IPS DF 6.9 (cell line): ENCODE measurements at places on chromosomes 5 and 9.

GRCh38 chr9:89313842-89314241 lies 2.8 kb downstream of the CKS2 start:
- peak overlapping the region; percentile 17; the same call in 1 of the 2 replicates for H3K4me3 ChIP-seq
- peaks cover 7% of the 10 kb centered on the region; the same call in 1 of the 2 replicates for H3K36me3 ChIP-seq
- DNase-seq: no peak
- H3K4me1 ChIP-seq: no peaks in the 10 kb centered on the region

- DNase-seq: no peak
- no peak overlapping the region for H3K4me3 ChIP-seq
- H3K27ac ChIP-seq: no peak overlapping the region
- H3K4me1 ChIP-seq: no peaks in the 10 kb centered on the region
Measured at GRCh38 chr5:34516166-34516565, 140.0 kb upstream of the RAI14 start.

- H3K36me3 ChIP-seq: 0 out of 2 replicates have a peak, but pooled peaks cover 3% of the 10 kb centered on the region
- H3K27ac ChIP-seq: no peak overlapping the region
- H3K4me3 ChIP-seq: no peak overlapping the region
- no peak for DNase-seq
- H3K4me1 ChIP-seq: no peaks in the 10 kb centered on the region; the same call in 1 of the 2 replicates
Measured at GRCh38 chr9:131218370-131218769, 57.9 kb downstream of the FAM78A start.

DNA sequence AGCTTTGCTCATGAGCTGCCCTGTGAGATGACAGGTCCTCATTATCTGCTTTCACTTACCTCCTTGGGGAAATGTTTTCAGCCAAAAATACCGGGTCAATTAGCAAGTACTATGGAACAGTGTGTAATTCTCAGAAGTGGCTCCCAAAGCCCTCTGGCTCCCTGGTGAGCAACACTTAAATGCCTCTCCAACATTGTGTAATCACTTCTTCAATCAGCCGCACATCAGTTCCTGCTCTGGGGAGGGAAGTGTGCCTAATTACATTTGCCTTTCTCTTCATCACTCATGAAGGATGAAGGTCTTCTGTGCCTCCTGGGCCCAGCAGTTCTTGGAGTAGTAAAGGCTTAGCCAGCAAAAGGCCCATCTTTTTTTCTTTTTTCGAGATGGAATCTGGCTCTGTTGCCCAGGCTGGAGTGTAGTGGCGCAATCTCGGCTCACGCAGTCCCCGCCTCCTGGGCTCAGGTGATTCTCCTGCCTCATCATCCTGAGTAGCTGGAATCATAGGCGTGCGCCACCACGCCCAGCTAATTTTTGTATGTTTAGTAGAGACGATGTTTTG lies 23.1 kb downstream of the NIM1K start:
- no peak for DNase-seq
- H3K4me3 ChIP-seq: no peak overlapping the region
- H3K27ac ChIP-seq: no peak overlapping the region
- no peaks in the 10 kb centered on the region for H3K36me3 ChIP-seq

DNA sequence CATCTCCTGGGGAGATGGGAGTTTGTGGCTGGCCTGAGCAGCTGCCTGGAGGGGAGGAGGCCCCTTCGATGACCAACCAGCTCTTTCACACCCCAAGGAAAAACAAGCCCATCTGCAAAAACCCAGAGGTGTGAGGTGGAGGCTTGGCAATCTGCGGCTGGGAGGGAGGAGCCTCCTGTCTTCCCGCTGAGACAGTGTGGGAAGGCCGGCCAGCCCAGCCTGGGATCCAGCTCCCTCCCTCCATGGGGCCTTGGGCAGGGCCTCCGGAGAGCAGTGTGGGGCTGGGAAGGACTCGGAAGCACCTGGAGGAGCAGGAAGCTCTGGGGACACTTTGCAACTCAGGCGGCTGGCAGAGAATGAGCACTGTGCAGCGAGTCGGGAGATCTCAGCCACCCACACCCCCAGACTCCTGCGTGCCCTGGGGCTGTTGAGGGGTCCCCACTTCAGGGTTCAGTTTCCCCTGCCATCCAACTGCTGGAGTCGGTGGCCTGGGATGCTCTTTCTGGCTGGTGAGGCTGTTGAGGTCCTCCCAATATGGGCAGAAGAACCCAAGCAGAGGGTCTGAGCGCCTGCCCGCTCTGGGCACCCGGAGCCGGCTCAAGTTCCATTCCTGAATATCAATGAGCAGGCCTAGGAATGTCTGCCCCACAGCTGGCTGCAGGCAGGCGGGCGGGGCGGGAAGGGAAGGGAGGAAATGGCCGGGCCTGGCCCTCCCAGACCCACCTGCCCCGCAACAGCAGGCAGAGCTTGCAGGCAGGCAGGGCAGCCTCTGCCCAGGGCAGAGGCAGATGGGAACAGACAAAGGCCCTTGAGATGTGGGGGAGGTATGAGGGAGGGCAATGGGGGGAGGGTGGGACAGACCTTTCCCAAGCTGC lies 101.1 kb downstream of the FGF18 start:
- no peaks in the 10 kb centered on the region for H3K27me3 ChIP-seq
- no peak overlapping the region for H3K4me3 ChIP-seq
- H3K4me1 ChIP-seq: peaks cover 20% of the 10 kb centered on the region
- no peaks in the 10 kb centered on the region for H3K36me3 ChIP-seq

GRCh38 chr9:76704593-76705204 lies 59.5 kb upstream of the PCA3 start:
- no peaks in the 10 kb centered on the region for H3K4me1 ChIP-seq
- no peak overlapping the region for H3K27ac ChIP-seq
- H3K36me3 ChIP-seq: no peaks in the 10 kb centered on the region
- no peak overlapping the region for H3K4me3 ChIP-seq
- no peaks in the 10 kb centered on the region for H3K27me3 ChIP-seq

GRCh38 chr9:32704343-32704742 lies 68.9 kb upstream of the TAF1L start:
- H3K36me3 ChIP-seq: no peaks in the 10 kb centered on the region
- no peaks in the 10 kb centered on the region for H3K4me1 ChIP-seq
- DNase-seq: no peak
- H3K27ac ChIP-seq: no peak overlapping the region

- H3K4me1 ChIP-seq: no peaks in the 10 kb centered on the region
- no peak overlapping the region for H3K27ac ChIP-seq
- H3K36me3 ChIP-seq: no peaks in the 10 kb centered on the region
Measured at GRCh38 chr9:86563350-86563749, 209.1 kb upstream of the TUT7 start.

GRCh38 chr5:16727755-16728325 lies 111.0 kb upstream of the RETREG1 start:
- H3K4me1 ChIP-seq: peaks cover 5% of the 10 kb centered on the region; the same call in 1 of the 2 replicates
- H3K27ac ChIP-seq: no peak overlapping the region
- no peaks in the 10 kb centered on the region for H3K27me3 ChIP-seq
- no peak overlapping the region for H3K4me3 ChIP-seq
- H3K36me3 ChIP-seq: peaks cover 3% of the 10 kb centered on the region; the same call in 1 of the 2 replicates

DNA sequence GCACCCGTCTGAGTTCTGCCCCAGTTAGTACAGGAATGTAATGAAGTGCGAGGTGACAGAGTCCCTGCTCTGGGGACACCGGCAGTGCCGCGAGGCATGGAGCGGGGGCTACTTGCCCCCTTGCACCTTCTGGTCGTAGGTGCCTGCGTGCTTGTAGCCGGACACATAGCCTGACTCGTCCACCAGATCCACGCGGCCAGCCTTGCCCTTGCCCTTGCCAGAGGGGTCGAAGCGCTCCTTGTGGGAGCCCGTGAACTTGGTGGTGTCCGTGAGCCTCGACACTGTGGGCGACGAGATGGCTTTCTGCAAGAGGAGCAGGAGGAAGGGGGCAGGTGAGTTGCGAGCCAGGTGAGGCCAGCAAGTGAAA lies 28.2 kb downstream of the TPPP start:
- no peak overlapping the region for H3K27ac ChIP-seq
- no peak for DNase-seq
- H3K36me3 ChIP-seq: peaks cover 23% of the 10 kb centered on the region
- H3K4me3 ChIP-seq: no peak overlapping the region

DNA sequence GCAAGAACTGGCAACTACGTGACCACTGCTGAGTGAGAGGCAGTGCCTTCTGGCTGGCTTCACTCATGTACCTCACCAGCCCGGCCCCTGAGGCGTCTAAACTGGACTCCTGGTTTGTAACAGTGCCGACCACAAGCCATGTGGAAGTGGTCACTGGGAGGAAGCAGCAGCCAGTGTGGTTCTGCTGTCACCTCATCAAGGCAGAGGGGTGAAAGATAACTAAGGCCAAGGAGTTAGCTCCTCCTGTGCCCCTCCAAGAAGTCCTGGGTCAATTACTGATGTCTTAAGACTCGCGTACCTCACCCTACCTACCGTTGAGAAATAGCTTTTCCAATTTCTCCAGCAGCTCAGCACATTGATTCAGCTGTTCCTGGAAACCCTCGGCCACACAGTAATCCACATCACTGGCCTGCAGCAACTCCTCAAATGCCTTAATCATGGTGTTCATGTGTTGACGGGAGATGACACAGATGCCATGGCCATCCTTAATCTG lies 142.9 kb downstream of the CDK5RAP2 start:
- H3K4me3 ChIP-seq: no peak overlapping the region
- H3K27me3 ChIP-seq: no peaks in the 10 kb centered on the region
- no peaks in the 10 kb centered on the region for H3K4me1 ChIP-seq

- no peaks in the 10 kb centered on the region for H3K27me3 ChIP-seq
- H3K4me1 ChIP-seq: no peaks in the 10 kb centered on the region
- no peak overlapping the region for H3K4me3 ChIP-seq
- H3K27ac ChIP-seq: no peak overlapping the region
- peaks cover 2% of the 10 kb centered on the region; the same call in 1 of the 2 replicates for H3K36me3 ChIP-seq
Measured at GRCh38 chr5:62395210-62395950, 8.3 kb downstream of the DIMT1 start.

DNA sequence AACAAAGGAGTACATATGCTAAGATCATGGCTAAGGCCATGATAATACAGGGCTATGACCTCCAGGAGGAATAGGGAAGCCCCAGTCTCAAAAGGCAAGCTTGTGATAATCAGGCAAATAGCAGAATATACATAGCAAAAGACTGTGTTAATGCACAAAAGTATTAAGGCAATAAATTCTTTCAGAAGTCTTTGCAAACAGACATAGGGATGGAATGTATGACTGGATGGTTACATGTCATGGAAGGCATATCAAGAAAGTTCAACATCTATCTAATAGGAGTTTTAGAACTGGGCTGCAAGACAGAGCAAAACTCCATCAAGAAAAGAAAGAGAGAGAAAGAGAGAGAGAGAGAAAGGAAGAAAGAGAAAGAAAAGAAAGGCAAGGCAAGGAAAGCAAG lies 264.5 kb upstream of the CDH6 start:
- H3K27ac ChIP-seq: no peak overlapping the region
- no peaks in the 10 kb centered on the region for H3K36me3 ChIP-seq
- DNase-seq: no peak
- H3K4me3 ChIP-seq: no peak overlapping the region

DNA sequence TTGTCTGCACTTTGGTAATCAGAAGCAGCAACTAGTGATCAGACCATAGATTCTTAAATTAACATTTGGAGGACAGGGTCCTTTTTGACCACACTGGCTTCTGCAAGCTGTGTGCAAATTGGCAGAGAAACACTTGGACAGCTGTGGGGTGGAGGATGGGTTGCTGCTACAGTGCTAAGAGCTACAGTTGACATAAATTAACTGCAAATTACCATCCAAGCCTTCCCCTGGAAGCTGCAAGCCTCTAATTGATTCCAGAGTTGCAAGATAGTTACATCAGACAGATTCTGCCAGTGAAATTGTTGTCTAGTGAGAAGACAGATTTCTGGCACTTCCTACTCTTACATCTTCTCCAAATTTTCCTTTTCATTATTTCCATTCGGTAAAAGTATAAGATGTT lies 517.7 kb downstream of the DIRAS2 start:
- H3K27me3 ChIP-seq: no peaks in the 10 kb centered on the region
- no peaks in the 10 kb centered on the region for H3K36me3 ChIP-seq

- DNase-seq: no peak
- no peaks in the 10 kb centered on the region for H3K27me3 ChIP-seq
- H3K27ac ChIP-seq: no peak overlapping the region
- no peak overlapping the region for H3K4me3 ChIP-seq
- H3K36me3 ChIP-seq: no peaks in the 10 kb centered on the region
Measured at GRCh38 chr5:173664154-173664526, 47.7 kb upstream of the BOD1 start.

GRCh38 chr9:115098226-115098965 lies 19.6 kb downstream of the TNC start:
- DNase-seq: no peak
- H3K4me3 ChIP-seq: no peak overlapping the region
- H3K36me3 ChIP-seq: no peaks in the 10 kb centered on the region
- no peak overlapping the region for H3K27ac ChIP-seq
- peaks cover 2% of the 10 kb centered on the region; the same call in 1 of the 2 replicates for H3K4me1 ChIP-seq

DNA sequence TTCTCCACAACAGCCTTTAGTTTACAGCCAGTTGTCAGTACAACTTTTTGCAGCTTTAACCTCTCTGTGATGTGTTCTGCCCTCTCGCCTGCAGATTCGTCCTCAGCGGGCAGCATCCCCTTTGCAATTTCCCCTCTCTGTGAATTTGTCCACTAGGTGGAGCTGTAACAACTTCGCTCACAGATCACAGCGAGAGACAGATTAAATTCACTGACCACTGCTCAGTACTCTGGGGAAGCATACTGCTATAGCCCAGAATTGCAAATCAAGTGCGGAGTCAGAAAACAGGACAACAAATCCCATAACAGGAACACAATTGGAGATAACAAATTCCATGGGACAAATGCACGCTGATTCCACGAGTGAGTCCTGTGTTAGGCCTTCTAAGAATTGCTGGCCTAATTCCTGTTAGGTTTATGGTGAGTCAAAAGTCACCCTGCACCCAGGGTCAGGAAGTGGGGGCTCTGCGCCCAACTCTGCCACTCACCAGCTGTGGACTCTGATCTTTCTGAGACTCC lies 2124.9 kb downstream of the MAT2B start:
- H3K36me3 ChIP-seq: no peaks in the 10 kb centered on the region
- H3K27me3 ChIP-seq: no peaks in the 10 kb centered on the region
- H3K4me1 ChIP-seq: peaks cover 3% of the 10 kb centered on the region; the same call in 1 of the 2 replicates
- no peak overlapping the region for H3K27ac ChIP-seq
- peak; percentile 78 for DNase-seq

GRCh38 chr9:73577848-73578247 lies 426.2 kb downstream of the ANXA1 start:
- no peaks in the 10 kb centered on the region for H3K4me1 ChIP-seq
- H3K27ac ChIP-seq: no peak overlapping the region
- H3K36me3 ChIP-seq: no peaks in the 10 kb centered on the region
- DNase-seq: no peak

DNA sequence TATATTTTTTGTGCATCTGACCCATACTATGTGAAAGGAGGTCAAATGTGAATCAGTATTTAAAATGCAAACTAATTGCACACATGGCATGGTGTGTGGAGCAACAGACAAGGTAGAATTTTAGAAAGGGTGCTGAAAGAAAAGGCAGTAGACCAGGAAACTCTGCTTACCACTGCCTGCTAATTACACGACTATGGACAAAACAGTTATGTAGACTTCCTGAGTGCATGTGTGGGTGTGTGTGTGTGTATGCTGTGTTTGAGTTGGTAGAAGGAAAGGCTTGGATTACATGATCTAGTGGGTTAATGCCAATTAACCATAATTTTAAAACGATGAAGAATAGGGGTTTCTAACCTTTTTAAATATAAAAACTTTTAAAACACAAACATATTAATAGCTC lies 349.9 kb downstream of the SH3GL2 start:
- H3K4me3 ChIP-seq: no peak overlapping the region
- DNase-seq: no peak
- no peaks in the 10 kb centered on the region for H3K36me3 ChIP-seq
- H3K27me3 ChIP-seq: no peaks in the 10 kb centered on the region
- peaks cover 3% of the 10 kb centered on the region; the same call in 1 of the 2 replicates for H3K4me1 ChIP-seq
